ENCODE measurements at places on chromosomes 13 and 19.

DNA sequence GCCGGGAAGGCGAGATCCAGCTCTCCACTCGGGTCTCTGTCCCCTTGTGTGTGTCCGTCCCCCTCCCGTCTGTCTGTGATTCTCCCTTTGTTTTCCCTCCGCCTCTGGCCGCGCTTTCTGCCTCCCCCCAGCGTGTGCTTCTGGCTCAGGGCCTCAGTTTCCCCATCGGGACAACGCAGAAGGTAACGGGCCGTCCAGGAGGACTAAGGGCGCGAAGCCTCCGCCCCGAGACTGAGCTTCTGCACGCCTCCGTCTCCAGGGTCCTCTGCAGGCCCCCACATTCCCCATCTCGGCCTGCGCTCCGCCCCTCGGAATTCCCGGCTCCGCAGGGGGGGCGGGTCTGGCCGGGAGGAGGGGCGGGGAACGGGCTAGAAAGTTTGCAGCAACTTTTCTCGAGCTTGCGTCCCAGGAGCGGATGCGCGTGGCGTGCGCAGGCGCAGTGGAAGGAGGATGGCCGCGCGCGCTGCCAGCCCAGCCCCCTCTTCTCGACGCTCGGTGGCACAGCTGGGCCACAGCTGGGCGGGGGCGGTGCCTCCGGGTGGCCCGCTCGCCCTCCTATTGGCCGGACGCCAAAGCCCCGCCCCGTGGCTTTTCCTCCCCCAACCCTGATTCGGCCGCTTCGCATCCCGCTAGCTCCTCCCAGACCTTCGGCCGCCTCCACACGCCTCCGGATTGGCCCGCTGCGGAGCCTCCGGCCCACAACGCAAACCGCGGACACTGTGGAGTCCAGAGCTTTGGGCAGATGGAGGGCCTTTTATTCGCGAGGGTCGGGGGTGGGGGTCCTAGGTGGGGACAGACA is at the start of gene SIX5:
Gene SIX5, minus strand, starts transcription at position 269 of the 799 bp plus-strand sequence. CDS start 408 bp downstream, outside the sequence.
- peak; percentile 81 for DNase-seq

DNA sequence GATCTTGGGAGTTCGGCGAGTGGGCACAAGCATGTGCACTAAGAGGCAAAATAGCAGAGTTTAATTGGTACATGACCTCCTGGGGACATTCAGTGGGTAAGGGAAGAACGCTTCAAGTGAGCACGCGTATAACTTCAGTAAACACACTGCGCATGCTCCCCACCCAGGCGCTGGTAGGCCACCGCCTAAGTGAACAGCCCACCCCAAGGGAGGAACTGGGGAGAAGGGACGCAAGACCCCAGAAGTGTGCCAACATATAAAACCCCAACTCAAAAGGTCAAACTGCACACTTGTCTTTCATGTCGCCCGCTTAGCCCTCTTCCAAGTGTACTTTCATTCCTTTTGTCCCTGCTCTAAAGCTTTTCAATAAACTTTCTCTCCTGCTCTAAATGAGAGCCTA is 10.5 kb upstream of the NTN5 start:
- DNase-seq, result no peak

- DNase-seq, result no peak
Measured at GRCh38 chr19:2038284-2039088, 12.6 kb downstream of the MKNK2 start.

DNA sequence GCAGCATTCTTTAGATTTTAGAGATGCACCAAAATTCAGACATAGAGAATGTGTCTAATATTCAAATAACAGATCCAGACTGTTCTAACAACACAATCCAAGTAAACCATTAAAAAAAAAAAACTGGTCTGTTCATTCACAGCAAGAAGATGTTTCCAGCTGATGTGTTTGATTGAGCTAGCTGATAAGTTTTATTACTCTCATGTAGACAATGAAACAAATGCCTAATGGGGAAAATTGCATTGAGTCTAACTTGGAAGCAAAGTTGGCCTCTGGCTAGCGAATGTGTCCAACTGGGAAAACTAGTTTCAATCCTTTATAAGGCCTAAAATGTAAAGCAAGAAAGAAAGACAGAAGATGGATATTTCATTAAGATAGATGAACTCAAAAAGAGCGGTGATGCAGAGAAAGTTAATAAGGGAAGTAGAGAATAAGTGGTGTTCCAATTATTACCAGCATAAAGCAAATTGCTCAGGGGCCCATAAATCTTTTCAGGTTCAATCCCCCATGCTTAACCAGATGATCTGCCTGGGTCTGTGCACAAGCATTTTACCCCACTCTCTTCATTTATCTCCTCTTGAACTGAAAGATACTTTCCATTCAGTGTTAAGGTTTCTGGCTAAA is 54.2 kb downstream of the PCDH9 start:
- no peak for DNase-seq

DNA sequence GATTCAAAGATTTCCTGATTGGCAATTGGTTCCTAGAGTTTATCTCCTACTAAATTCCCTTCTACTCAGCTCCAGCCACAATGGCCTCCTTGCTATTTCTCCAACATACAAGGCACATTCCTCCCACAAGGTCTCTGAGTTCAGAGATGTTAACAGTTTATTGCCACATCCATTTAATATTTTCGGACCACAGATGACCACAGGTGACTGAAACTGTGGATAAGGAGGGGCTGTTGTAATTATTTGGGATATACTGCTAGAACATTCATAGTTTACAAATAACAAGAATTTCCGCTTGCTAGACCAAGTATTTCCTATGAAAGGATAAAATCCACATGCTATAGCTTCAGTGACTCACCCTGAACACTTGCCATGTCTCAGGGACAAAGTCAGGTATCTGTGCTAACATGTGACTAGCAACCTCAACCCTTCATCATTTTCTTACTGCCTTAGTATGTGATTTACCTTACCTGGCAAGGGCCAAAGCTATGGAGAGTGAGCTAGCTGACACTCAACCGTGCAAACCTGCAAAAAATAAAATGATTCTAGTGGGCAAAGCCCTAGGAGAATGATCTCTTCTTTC is 117.7 kb downstream of the TBC1D4 start:
- no peak for DNase-seq

DNA sequence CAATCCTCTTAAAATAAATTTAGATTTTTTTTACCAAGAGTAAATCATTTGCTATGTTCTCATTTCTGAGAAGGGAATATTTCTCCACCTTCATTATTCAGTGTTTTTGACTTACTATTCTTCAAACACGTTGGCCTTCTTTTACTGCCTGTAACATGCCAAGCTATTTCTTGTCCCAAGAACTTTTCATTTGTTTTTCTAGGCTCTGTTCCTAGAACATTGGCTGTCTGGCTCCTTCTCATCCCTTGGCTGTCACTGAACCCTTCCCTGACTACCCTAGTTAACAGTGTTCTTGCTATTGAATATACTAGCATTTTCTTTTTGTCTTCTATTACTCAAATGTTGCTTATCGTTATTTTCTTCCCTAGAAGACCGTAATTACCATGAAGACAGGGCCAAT is 248.1 kb downstream of the ITGBL1 start:
- no peak for DNase-seq

DNA sequence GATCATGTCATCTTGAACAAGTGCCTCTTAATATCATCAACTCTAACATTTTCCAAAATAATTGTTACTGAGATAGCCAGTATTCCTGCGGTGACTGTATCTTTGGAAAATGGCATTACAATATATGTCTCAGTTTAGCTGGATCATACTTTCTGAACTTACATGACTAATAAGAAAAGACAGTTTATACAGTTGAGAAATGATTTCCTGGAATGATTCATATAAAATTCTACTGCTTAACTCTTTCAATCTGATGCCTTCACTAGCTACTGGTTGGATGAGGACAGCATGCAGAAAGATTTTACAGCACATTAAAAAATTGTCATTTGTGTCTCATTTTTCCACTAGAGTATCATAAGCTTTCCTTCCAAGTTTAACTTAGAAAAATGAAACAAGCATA is 302.1 kb downstream of the PCDH17 start:
- DNase-seq, result no peak

GRCh38 chr13:63901630-63902029 is 2486.0 kb upstream of the PCDH20 start:
- no peak for DNase-seq

DNA sequence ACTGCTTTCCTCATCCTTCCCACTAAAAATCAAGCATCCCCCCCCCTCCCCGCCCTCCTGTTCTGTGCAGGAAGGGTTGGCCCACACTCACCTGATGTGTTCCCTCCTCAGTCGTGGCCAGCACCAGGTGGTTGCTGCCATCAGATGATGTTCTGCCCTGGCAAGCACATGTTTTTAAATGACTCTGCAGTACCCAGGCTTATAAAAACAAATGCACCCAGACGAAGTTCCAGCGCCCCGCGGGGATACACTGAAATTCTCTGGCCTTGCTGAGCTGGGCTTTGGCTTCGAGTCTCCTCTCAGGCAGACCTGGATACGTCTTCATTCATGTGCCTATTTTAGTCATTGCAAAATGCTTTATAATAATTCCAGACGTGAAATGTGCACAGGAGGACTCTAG is 316.3 kb downstream of the DLEU7 start:
- DNase-seq, result no peak

DNA sequence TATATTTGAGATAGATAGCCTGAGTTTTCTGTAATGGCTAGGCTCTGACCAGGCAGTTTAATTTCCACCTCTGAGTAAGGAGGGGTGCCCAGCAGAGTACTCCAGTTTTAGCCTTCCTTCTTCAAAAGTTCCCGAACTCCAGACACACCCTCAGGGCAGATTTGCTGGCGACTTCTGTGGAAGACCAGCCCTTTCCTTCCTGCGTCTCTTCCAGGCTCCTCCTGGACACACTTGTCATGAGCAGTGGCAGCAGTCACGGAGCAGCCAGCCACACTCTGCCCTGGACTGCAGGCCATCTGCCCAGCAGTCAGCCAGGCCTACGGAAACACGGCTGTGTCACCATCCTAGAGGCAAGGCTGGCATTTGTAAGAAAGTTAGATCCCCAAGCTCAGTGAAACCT is 6.6 kb upstream of the FLT1 start:
- no peak for DNase-seq

GRCh38 chr13:31476753-31477152 is 262.6 kb upstream of the RXFP2 start:
- DNase-seq, result no peak

DNA sequence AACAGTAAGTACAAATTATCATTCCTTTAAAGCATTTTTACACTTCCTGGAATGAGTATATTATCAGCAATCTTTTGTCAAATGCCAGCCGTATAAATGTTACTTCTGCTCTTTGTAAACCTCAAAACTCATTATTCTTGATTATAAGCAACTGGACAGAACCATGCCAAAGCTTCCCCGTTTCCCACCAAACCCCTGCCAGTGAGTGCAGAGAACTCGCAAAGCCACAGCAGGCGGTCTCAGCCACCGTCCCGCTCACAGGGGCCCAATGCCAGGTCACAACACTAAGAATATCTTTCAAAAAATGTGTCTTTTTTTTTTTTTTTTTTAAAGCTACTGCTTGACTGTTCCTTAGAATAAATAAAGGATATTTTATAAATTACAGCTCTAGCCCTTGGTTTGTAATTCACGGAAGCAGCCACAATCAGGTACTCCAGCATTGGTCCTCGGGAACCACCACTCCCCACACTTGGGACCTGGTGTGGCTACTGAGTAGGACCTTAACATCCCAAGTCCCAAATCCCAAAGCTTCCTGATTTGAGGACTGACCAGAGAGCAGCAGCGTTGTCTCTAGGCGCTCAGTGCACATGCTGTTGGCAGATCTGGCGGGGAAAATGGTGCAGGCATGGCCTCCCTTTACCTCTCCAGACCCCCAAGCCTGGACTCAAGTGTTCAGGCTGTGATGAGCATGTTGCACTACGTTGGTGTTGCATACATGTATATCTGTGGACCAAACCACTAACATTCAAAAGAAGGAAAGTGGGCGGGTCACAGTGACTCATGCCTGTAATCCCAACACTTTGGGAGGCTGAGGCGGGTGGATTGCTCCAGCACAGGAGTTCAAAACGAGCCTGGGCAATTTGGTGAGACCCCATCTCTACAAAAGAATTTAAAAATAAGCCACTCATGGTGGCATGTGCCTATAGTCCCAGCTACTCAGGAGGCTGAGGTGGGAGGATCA is 19.0 kb downstream of the KCTD15 start:
- no peak for DNase-seq

- no peak for DNase-seq
Measured at GRCh38 chr19:19602713-19603324, 15.7 kb downstream of the PBX4 start.

- DNase-seq, result peak; percentile 45
Measured at GRCh38 chr13:50650592-50651504, 192.6 kb downstream of the DLEU7 start.

DNA sequence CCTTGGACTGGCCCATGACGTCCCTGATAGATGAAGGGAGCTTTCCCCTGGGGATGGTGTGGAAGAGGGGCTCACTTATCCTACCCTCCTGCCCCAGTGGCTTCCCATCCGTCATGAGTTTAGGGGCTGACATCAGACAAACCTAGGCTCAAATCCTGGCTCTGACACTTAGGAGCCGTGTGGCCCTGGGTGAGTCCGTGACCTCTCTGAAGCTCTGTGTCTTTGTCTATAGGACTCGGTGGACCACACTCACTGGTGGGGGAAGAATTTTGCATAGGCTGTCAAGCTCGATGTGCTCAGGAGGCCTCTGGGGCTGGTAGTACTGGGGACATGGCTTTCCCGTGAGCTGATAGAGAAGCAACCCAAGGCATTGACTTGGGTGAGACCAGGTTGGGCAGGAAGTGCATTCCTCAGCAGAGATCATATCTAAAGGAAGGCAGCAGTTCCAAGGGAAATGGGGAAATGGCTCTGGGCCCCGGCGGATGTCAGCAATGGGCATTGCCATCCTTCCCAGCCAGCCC is 17.4 kb upstream of the AP1M2 start:
- no peak for DNase-seq

Data from non-pigmented ciliary epithelial cell (primary cell).